Activated CD4-positive, alpha-beta T cell treated with anti-CD3 and anti-CD28 coated beads, Interleukin-2, amount 50 U/mL, for 1 hour (primary cell): ENCODE measurements at places on chromosomes 2 and 18.

DNA sequence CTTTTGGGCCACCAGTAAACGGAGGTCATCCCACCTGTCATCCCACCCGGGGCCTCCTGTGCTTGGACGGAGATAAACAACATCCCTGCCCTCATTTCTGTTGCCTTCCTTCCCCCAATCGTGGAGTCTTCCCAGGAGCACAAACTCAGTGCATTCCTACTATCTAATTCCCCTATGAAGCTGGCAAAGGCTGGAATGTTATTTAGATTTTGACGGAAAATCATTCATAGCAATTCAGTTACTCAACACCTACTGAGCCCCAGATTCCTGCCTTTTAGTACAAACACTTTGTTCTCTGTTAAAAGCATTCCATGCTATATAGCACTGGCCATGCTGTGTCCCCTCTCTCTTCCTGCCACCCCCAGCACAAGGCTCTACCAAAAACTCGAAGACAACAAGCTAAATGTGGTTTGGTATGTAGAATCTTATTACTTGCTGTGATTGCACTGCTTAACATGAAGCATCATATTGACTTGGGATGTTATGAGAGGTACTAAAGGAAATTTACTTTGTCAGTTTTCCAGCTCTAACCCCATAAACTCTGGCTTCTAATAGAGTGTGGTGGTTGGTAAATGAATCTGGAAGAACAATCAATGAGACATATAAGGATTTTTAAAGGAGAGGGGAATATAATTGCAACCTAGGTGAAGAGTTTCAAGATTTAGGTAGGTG is 32.3 kb upstream of the IMPA2 start:
- no peak for DNase-seq

DNA sequence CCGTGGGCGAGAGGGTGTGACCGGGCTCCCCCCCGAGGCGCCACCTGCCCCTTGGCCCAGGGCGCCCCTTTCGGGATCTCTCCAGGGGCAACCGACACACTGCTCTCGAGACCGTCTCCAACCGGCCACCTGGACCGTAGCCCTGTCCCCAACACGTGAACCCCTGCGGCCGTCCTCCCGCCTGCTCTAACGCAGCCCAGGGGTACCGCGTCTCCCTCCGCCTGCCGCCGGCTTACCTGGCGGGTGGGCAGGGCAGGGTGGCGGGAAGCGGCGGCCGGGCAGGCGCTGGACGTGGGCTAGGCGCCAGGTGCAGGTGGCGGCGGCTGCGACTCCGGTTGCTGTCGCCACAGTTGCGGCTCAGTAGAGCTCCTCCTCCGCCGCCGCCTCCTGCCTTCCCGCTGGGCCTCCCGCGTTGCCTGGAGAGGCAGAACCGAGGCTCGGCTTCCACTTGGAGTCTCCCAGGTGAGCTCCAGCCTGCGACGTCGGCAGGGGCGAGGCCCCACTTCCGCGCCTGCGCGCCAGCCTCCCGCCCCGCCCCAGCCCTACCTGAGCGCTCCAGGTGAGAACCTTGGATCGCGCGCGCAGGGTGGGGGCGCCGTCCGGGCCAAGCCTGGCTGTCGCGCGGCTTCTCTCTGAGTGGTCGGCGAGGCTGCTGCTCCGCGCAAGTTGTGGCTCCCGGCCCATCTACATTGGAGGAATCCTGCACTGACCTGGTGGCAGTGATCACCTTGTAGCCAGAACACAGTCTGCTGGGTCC is at the start of gene GALNT3:
GALNT3 (minus strand) TSS at position 469 of the 757 bp plus-strand sequence. CDS start 23,547 bp downstream, outside the sequence.
- DNase-seq, result peak; percentile 28

- no peak for DNase-seq
Observed at GRCh38 chr2:47867205-47867604, 39.1 kb downstream of the FBXO11 start.

- no peak for DNase-seq
Observed at GRCh38 chr2:6885968-6886367, 8.4 kb downstream of the RSAD2 start.

- no peak for DNase-seq
Observed at GRCh38 chr2:238155051-238155760, 3.6 kb upstream of the ERFE start.

DNA sequence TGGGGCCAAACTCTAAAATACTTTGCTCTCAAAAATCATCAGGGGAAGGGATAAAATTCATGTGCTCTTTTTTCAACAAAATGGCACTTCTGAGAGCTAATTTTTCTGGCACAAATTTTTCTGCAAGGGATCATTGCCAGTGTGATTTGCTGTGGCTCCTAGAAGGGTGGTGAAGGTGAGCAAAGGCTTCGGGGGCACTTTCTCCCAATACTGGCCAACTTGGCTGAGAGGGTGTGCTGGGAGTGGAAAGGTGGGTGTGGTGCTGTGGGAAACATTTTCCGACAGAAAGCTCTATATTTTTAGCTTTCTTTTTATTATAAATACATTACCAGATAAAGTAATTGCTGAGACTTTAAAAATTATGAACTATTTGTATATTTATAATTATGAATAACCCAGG is 419 bp downstream of the SMYD1 start:
- DNase-seq, result no peak

- no peak for DNase-seq
Observed at GRCh38 chr2:55054106-55054875, 4.0 kb upstream of the RTN4 start.

- no peak for DNase-seq
Observed at GRCh38 chr18:40004246-40004645, 1950.8 kb upstream of the PIK3C3 start.

DNA sequence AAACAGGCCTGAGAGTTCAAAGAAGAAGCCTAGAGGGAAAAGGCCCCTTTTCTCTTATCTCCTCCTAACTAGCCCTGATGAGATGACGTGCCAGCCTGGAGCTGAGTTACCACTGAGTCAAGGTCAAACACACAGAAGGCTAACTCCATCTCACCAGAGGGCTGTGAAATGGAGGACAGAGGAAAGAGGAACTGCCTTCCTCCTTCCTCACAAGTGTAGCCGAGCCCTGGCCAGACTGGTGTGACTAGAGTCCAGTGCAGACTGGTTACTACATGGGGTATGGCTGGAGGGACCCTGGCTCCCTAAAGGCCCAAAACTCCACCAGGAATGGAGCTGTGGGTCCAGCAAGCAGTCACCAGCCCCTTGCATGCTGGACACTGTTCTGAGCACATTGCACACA is 35.7 kb upstream of the GYPC start:
- DNase-seq, result no peak

DNA sequence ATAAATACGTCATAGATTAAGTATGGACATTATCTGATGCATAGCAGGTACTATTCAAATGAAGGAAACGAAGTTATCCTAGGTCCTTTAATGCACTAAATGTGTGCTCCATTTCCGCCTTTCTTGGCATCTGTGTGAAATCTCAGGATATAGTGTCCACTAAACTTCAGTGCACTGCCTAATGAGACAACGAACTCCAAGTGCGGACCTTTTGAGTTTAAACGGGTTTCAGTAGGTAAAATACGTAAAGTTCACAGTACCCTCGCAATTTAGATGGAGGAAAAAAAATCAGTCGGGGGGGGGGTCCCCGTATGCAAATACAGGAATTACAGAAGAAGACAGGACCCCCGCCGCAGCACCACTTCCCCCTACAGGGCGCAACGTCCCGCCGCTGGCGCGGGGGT is 729 bp upstream of the REL start:
- no peak for DNase-seq

- no peak for DNase-seq
Observed at GRCh38 chr2:7749895-7750559, 832.8 kb downstream of the RNF144A start.

DNA sequence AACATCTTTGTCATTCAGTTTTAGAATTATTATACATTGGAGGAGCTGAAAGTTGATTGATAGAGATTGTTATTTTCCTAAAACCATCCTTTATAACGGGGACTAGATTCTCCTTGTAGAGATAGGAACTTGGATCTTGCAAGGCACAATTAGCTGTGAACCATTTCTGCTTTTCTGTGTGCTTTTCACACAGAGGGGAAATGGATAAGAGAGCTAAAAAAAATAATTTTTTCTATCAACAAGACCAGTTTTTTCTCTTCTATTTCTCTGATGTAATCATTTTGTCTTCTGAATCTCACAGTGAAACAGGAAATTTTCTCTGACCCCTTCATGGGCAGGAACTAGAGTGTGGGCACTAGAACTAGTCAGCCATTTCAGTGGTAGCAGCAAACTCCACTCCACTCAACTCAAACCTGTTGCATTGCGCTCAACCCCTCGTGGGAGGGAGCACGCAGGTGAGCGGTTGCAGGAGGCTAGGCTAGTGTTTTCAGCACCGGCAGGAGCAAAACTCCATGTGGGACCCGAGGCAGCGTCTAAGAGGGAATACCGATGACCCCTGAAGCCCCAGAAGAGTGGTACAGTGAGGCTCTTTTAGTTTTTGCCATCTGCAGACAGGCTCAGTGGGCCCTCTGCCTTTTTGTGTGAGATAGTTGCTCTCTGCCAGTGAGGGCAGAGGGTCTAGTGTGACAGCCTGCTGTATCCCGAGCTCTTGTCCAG is 24.0 kb upstream of the SLC39A10 start:
- DNase-seq, result no peak

DNA sequence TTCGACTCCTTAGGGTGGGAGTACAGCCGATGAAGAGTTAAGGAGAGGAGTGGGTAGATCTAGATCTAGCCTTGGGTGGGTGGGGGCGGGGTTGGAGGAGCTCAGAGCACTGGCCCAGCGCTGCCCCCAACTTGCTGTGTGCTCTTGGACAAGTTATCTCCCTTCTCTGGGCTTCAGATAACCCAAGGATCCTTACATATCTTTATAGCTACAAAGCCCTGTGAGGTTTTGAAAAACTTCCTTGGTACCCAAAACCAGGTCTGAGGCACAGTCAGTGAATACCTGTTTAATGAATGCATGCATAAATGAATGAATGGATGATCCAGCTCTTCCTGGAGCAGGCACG is 1.3 kb upstream of the ODC1 start:
- DNase-seq, result no peak

GRCh38 chr18:9808295-9809241 is 77.2 kb upstream of the TXNDC2 start:
- DNase-seq, result no peak

GRCh38 chr2:128273469-128274081 is 45.1 kb downstream of the HS6ST1 start:
- no peak for DNase-seq

DNA sequence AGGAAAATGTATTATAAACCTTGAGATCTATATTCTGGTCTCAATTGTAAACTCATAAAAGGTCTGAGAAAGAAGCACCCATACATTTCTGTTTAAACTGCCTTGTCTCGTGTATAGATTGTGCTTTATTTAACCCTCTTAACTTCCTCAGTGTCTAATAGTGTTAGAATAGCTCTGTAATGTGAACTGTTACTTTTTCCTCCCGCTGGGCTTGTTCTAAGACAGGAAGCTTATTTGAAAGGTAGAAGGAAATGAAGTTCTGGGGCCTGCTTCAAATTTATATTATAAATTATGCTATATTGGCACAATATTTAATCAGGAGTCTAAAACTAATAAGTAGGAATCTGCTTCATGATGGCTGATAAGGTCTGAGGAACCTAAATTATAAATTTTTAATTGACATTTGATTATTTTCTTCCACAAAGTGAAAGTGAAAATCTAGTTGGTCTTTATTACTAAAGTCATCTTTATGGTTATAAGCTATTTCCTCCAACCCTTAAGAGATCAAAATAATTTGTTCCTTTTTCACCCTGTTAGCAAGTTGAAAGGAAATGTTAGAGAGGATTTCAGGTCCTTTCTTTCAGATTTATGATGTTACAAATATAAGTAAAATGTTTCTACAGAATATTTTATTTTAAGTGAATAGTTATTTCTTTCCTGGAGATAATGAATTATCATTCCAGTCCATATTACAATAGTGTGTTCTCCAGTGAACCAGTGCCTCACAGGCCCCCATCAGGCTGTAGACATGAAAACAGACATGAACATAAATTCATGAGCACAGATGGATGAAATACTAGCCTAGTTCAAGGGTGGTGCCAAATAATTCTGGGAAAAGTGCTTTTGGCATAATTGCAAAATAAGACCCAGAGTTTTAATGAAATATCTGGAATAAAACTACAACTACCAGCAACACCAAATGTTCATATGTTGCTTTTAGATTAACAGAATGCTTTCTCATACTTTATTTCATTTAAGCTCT is 7.9 kb downstream of the MFSD6 start:
- no peak for DNase-seq

DNA sequence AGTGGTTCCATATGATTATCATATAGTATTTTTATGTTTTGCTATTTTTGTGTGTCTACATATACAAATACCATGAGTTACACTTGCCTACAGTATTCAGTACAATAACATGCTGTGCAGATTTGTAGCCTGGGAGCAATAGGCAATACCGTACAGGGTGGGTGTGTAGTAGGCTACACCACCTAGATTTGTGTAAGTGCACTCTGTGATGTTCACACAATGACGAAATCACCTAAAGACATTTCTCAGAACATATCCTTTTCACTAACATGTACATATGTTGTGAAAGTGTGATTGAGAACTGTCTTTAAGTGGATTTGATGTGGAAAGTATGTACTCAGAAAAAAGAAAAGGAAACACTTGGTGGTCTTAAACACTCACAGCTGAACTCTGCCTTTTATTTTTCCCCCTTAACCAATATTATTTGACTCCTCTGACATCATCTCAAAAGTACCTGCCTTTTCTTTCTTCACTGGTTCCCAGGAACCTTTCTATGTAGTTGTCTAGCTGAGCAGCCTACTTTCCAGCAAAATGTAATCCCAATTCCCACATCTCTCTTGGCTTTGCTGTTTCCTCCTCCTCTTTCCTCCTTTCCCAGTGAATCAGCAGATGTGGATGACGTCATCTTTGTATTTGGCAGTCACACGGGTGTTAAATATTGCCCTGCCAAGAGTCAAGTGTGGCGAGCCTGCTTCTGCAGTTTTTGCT is 47.7 kb downstream of the OSBPL6 start:
- DNase-seq, result no peak

GRCh38 chr2:10027660-10028330 is 15.6 kb upstream of the KLF11 start:
- no peak for DNase-seq

DNA sequence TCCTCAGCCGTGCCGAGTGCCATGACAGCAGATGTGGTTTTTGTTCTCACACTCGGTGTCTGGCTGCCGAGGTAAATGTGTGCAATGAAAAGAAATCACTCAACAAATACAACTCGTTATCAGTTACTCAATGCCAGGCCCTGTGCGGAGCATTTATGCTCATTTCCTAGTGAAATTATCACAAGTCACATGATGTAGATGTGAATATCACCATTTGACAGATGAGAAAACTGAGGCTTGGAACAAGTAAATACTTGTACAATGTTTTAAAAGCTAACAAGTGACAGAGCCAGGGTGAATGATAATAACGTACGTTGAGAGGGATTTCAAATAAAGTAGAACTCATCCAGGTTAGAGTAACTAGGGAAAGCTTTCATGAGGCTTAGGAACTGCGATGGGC is 174.7 kb downstream of the EIPR1 start:
- no peak for DNase-seq

GRCh38 chr18:65788373-65788772 is 37.6 kb downstream of the CDH7 start:
- no peak for DNase-seq

- no peak for DNase-seq
Observed at GRCh38 chr18:5942591-5942990, 47.3 kb upstream of the TMEM200C start.

GRCh38 chr2:44774826-44775492 is 166.5 kb upstream of the SIX3 start:
- no peak for DNase-seq
